ENCODE measurements at places on chromosomes 4 and X.
A peak's percentile ranks its signal among the peaks of the same experiment; 100 is the strongest.

- no peak for DNase-seq
Measured at GRCh38 chr4:133775881-133776280, 425.7 kb downstream of the PABPC4L start.

GRCh38 chr4:107258359-107258758 lies 222.2 kb upstream of the DKK2 start:
- DNase-seq: no peak

DNA sequence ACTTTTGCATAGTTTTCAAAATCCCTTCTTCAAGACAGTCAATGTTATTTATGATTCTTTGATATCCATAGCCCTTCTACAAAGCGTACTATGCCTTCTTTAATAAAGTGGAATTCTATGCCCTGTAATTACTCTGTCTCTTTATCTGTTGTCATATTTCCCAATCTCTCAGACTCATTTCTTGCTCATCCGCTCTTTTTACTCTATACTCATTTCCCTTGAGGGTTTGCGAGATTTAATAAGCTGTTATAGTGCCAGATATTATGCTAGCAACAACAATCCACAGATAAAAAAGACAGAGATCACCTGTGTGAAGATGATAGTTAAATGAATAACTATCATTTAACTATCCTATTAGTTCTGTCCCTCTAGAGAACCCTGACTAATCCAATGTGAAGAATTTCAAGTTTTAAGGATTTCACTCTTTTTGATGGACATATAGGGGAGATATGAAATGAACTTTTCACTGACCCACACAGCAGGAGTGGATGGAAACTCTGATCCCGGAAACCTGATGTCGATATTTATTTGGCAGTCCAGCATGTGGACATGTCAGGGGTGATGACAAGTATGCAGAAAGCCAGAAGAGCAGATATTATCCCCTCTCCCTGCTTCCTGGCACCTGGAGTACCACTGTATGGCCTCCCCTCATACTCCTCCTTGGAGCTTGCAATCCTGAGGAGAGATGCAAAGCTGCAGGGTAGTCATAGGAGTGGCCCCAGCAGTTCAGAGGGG lies 49.7 kb downstream of the TMEM156 start:
- DNase-seq: no peak

DNA sequence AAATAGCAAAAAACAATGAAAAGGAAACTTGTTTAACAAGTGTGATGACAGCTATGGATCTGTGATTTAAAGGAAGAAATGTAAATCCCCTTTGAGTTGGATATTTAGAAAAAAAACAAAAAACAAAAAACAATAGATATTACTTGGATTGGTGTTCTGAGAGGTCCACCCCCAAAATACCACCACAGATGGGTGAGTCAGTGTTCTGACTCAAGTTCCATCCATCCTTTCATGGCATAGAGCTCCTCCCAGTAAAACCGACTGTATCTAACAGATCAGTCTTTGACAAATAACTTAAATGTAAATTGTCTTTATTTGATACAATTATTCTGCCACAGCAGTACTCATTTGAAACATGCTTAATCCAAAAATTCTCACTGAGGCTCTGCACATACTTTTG lies 27.4 kb downstream of the TMPRSS11B start:
- no peak for DNase-seq

DNA sequence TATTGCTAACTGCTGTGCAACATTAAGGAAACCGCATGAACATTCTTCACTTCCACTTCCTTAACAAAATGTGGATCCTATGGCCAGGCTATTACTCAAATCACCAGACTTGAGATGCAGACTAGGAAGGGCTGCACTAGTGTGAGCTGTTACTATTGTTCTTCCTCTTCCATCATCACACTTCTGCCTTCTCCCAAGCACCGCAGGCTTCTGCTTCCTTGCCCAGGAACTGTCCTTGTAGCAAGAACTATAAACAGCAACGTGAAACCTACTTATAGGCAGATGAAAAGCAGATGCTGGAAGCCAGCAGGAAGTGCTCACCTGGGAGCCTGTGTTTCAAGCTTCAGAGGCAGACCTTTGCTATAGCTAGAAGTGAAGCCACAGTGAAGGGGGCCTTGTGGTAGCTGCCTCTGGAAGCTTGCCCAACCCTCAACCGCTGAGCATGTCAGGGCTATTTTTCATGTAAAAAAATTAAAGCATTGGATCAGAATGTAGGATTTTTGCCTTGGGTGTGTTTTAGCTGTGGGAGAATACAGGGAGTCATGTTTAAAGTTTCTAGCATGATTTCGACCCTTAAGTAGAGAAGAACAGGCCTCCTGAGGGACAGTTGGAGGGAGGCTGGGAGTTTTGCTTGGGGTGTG lies 43.9 kb downstream of the CLNK start:
- peak; percentile 3 for DNase-seq

- no peak for DNase-seq
Measured at GRCh38 chr4:126419266-126419665, 1104.5 kb downstream of the FAT4 start.

DNA sequence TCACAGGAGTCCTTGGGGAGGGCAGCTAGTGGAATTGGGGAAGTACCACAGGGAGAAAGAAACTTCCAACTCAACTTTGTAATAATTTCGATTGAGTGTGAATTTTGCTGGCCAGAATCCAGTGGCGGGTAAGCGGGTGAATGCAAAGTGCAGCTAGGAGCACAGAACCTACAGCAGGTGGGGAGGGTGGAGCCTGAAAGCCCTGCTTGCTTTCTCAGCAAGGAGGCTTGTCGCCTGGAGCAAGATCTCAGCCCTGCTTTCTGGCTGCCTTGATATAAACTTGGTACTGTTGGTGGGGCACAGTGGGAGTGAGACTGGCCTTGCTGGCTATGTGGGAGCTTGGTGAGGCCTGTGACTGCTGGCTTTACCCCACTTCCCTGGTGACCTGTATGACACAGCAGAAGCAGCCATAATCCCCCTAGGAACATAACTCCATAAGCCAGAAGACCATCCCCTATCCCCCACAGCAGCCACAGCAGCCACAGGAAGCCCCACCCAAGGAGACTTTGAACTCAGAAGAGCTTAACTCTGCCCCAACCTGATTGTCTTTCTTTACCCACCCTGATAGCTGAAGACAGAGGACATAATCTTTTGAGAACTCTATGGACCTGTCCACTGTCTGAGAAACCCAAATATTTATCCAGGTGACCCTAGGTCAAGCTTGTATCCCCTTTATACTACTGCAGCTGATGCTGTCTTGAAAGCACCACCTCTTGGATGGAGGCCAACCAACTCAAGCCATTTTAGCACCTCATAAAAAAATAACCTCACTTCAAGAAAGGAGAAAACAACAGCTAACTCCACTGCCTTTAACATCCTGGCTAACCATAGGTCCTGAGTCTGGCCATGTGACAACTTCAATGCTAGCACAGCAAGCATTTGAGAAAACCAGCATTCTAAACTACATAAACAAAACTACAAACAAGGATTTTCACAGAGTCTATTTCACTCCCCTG lies 87.2 kb upstream of the PDE5A start:
- no peak for DNase-seq

DNA sequence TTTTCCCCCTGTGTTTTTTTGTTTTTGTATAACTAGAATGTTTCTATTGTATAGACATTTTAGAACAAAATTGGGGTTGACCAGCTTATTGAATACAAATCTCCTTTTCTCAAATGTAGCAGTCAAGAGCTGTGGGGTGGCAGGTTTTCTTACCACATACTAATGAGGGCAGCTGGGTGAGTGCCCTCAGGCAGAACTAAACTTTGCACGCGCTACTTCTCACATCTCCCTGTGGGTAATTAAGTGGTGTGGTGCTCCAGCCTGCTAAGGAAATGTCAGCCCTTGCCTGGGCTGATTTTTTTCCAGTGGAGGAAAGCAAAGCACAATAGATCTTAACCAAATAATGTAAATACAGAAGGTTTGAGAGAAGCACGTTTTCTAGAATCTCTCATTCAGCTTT lies 717.6 kb upstream of the TENM3 start:
- no peak for DNase-seq

- no peak for DNase-seq
Measured at GRCh38 chrX:155755706-155756337, 125.3 kb upstream of the VAMP7 start.

DNA sequence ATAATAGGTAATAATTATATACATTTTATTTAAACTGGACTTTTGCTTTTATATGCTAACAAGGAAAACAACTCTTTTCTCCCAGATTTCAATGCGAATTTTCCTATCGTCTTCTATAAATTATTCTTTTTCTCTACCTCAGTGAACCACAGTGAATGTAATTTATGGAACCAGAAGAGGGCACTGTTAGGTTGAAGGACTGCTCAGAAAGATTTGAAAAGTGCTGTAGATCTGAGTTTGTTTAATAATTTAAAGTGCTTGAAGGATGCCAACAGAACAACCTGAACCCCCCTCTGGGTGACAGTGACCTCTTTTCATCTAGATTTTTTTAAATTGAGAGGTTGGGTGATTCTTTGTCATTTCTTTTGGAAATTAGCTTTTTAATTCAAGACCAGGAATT lies 54.9 kb downstream of the PHOX2B start:
- no peak for DNase-seq

DNA sequence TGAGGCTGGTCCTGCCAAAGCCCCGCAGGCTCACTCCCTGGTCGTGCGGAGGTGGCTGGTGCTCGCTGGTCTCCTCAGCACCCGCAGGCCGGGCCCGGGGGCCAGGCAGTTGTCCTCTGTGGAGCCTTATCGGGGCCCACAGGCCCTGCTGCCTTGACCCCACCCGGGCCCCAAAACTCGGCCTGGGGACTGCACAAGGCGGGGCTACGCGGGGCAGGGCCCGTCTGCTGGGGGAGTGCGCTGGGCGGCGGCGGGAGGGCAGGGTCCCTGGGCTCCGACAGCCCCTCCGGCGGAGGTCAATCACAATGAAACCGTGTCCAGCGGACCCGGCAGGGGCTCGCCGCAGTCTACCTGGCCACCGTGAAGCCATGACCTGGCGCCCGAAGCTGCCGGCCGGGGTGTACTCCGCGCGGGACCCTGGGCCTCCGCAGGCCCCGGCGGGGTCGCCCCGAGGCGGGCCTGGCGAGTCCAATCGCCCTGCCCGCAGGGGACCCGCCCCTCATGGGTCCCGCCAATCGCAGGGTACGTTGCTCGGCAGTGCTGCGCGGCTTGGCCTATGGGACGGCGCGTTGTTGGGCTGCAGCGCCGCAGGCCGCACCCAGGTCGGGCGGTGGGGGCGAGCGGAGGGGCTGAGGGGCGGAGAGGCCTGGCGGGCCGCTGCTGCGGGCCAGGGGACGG lies at the start of gene ADD1:
TSS of gene ADD1 (plus strand) at position 582 of the 678 bp plus-strand sequence. CDS start 32,072 bp downstream, outside the sequence.
- peak; percentile 82 for DNase-seq

DNA sequence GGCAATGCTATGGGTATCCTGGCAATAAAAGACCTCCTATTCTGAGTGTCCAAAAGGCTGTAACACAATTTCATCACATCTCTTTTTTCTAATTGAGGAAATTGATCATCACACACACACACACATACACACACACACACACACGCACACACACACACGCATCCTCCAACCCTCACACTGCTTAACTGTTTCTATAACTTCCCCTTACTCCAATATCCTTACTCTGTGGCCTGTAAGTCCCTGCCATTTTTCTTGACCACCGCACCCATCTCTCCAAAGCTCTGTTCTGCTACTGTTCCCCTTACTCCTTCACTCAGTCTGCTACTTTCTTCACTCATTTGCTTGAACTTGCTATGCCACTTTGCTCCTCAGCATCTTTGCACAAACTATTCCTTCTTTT lies 115.6 kb downstream of the AMELX start:
- DNase-seq: no peak

DNA sequence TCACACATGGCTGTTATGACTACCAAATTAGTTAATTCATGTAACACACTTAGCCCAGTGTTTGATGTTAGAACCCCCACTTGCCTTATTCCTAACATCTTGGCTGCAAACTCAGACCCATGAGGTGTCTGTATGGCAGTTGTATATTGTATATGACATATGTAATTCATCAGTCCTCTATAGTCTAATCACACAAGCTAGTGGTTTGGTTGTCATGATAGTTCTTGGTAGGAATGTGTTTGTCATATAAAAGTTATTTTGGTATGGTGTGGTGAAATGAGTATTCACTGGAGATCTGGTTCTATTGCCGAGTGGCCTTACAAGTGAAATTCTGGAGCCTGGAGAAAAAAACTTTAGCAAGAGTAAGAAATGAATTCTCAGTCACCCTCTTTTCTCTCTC lies 149.2 kb downstream of the AWAT2 start:
- no peak for DNase-seq
